AG04450 (cell line): ENCODE measurements at places on chromosomes 3 and 15.

DNA sequence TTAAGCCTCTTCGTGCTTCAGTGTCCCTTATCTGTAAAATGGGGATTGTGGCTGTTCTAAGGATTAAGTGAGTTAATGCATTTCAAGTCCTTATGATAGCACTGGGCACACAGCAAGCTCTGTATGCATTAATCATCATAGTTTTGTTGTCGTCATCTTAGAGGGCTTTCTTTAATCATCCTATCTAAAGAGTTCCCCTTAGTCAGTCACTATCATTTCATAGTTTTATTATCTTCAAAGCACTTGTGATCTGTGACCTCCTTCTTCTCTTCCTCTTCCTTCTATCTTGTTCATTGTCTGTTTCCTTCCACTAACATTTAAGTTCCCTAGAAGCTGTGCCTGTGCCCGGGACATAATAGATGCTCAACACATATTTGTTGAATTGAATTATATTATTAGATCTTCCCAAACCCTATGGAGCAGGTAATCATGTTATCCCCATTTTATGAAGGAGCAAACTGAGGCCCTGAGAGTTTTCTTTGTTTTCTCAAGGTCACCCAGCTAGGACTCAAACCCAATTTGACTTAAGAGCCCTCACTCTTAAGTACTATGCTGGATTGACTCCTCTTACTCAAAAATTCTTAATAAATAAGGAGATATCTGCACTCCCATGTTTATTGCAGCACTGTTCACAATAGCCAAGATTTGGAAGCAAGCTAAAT, 24.1 kb downstream of the DUOX2 start:
- DNase-seq = no peak

GRCh38 chr3:123618768-123619484, 34.1 kb upstream of the HACD2 start:
- DNase-seq = peak; percentile 39

DNA sequence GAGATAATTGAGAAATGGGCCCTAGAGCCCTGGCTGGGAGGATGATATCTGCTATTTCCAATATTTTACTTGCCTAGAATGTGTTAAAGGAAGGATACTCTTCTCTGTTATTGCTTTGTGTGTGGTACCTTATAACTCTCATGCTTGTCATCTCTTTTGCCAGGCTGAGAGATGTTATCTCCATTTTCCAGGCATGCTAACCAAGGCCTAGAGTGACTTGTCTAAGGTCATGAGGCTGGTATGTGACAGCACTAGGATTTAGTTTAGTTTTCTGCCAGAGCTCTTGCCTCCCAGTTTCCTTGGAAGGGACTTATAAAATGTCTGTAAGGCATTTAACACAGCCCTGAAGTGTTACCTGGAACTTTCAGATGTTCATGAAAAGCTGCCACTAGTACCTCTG, 1.4 kb downstream of the CLK3 start:
- DNase-seq = no peak

DNA sequence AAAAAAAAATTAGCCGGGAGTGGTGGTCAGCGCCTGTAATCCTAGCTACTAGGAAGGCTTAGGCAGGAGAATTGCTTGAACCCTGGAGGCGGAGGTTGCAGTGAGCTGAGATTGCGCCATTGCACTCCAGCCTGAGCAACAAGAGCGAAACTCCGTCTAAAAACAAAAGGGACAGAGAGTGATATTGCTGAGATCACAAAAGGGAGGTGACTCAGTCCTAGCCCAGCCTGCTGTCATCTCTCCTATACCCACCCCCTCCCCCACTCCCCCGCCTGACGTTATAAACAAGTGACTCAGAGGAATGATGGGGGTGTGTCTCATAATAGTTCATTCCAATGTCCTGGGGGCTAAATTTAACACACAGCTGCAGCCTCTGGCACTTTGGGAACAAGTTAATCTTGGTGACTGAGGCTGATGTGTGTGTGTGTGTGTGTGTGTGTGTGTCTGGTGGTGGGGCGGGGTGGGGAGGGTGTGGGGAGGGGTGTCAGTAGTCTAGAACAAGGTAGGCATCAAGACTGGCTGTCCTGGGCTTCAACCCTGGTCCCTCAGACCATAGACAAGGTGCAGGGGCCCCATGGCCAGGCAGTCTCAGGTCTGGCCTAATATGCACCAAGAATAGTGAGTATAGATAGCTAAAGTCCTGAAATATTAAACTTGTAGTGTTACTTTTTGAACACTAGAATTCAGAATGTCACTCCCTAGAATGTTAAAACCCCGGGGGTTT, 1.3 kb upstream of the KLHL40 start:
- DNase-seq = peak; percentile 81

GRCh38 chr15:57227899-57228298, 148.4 kb upstream of the CGNL1 start:
- no peak for DNase-seq

DNA sequence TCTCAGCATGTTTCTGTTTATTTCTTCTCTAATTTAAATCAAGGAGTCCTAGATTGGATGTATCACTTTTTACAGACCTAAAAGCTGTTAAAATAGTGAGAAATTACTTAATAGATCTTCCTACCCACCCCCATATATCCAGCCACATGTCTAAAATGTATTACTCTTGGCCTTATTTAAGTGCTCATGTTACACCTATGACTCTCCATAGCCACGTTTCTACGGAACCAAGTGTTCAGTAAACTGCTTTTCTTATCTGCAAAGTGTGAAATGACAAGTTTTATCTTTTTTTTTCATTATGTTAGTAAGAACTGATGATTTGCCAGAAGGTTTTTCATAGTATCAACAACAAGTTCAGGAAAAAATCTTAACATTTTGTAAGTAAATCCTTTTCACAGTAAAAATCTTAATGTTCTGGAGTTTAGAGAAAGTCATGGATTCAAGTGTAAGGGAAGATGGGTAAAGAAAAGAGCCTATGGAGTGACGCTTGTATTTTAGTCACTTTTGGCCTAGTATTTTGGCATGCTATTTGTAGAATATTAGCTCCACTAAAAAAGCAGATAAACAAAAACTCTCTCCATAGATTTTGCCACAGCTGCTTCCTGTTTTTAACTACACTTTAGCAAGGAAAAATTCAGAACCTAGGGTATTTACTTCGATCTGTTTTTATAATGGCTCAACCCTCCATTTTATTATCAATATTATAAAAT, 41.2 kb upstream of the IGSF10 start:
- no peak for DNase-seq

DNA sequence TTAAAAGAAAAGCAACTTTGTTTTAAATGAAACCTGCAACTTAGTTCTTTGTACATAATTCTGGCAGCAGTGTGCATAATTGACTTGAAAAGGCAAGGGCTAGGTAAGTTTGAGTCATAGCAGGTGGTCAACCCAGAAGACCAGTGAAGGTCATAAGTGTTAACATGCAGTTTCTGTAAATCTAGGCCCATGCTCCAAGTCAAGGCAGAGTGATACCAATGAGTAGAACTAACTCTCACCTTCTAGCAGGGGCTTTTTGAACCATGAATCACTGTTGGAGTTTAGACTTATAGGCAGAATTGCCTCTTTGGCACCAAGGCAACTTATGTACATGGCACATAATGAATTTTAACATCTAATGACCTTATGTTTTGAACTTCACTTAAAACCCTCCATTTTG, 29.5 kb upstream of the IL20RB start:
- no peak for DNase-seq

- no peak for DNase-seq
These were observed 938.4 kb downstream of the MCTP2 start for GRCh38 chr15:95169541-95170459.

DNA sequence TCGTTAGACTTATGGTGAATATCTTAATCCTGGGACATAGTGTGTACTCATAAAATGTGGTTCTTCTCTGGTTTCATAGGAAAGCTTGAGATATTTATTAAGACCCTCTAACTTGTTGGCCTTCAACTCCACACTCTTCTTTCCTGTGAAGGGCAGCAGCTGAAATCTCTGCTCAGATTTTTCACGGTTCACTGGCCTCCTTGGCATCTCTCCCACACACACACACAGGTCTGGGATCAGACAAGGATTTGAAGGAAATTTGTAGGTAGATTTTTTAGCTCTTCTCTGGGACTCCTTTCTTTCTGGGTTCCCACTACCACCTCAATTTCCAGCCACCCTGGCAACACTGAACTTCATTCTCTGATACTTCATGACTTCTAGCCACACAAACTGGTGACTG, 70.2 kb downstream of the MYRIP start:
- DNase-seq = no peak

GRCh38 chr3:174859114-174859735, at the start of gene NAALADL2:
Gene NAALADL2, plus strand, starts transcription at chr3:174859334.
- no peak for DNase-seq

DNA sequence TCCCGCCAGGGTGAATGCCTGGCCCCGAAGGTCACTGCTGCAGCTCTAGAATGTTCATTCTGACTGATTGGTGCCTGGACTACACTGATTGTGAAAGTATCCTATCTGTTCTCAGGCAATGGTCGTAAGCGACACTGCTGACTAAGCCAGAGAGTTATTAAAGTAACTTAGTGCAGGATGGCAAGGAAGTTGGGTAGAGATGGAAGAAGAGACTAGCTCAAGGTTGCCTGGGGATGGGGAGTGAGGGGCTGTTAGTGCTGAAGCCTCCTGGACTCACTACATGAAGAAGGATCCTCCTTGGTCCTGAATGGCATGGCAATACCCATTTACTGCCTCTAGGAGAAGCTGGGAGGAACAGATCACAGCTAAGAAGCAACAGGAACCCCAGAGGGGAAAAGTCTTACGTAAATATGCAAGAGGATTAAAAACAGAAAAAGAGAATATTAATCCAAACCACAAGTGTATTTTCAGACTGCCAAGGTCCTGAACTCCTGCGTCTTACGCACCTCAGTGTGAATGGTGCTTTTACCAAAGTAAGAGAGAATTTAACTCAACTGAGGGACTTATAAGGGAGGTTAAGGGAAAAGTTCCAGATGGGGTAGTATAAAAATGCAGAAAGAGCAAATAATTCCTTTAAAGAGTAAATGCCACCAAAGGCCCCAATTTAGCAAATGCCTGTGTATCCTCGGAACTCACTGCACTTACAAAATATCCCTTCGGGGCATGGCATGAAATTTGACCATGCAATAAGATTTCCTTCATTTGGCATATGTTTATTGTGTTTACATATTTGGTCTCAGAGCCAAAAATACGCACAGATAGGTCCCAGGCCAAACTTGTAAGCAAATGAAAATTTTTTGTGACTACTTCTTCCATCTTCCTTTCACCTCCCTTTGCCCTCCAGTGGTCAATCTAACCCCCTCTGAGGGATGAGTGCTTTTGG, 64.0 kb upstream of the DGKG start:
- peak; percentile 47 for DNase-seq

GRCh38 chr3:98812851-98813374, 49.8 kb downstream of the ST3GAL6 start:
- DNase-seq = no peak
